Anterior cingulate cortex (tissue), 58 donors: ENCODE measurements at places on chromosomes 5 and 9.

DNA sequence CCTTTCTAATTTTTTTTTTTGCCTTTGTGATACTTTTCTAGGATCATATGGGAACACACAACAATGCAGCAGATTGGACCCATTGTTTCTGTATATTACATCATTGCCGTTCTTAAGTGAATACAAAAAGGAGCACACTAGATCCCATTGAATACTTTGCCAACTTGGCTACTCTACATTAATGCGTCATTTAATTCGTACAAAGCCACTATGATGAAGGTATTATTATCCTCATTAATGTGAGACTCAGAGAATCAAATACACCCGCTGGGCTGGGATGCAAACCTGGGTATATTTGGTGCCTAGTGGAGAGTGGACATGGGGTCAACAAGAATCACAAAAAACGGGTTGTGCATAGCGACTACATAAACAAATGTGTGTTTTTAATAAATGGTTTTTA is 31.9 kb downstream of the OR2K2 start:
- no peak for DNase-seq

DNA sequence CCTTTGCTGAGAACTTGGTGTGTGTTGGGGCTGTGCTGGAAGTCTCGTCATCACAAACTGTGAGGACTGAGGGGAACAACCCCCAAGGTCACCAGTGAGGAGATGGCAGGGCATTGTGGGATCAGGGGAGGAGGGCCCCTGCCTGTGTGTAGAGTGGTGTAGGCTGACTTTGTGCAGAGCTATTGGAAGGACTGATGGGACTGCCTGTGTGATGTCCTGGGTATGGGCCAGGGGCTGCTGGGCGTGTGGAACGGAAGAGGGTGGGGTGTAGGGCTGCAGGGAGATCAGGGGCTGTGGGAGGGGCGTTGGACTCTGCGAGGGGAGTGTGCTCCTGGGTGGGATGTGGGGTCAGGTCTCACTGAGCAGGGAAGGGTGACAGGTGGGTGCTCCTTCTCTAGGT is 3.6 kb downstream of the WNK2 start:
- no peak for DNase-seq

DNA sequence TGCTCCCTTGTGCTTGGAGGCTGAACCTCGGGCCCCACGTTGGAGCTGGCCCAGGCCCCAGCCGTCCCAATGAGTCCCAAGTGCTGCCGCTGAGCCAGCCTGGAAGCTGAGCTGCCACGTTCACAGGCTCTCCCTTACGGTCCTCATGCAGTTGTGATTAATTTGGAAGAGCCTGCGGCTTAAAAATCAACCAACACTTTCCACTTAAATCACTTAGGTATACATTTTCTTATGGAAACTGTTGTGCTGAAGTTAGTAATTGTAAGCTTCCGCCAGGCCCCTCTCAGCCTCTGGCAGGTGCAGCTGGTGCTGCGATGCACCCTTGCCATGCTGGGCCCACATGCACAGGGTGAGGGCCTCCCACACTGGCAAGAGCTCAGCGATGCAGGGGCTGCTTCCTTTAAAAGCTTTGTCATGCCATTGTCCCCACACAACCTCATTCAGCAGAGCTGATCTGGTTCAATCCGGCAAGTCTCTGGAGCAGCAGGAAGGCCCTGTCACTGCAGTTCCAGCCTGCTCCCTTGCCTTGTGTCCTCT is 61.0 kb downstream of the IPPK start:
- no peak for DNase-seq

DNA sequence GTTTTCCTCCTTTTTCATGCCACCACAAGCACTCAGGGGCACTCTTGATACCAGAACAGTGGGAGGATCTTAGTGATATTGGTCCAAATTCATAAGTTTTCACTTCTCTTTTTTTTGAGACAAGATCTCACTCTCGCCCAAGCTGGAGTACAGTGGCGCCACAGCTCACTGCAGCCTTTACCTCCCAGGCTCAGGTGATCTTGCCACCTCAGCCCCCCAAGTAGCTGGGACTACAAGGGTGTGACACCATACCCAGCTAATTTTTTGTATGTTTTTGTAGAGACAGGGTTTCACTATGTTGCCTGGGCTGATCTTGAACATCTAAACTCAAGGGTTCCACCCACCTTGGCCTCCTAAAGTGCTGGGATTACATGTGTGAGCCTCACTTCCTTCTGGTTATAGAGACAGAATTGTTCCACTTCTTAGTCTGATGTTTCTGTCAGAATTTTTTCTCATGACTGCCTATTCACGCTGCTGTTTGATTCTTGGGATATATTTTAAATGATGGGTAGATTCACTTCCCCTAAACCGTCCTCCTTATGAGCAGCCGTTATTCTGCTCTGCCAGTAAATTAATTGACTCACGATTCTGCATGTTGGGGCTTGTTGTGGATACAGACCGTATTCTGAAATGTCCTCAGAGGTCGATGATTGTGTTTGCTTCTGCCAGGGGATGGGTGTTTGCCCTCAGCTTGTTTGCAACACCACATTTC is 30.8 kb downstream of the MTAP start:
- DNase-seq, result no peak

DNA sequence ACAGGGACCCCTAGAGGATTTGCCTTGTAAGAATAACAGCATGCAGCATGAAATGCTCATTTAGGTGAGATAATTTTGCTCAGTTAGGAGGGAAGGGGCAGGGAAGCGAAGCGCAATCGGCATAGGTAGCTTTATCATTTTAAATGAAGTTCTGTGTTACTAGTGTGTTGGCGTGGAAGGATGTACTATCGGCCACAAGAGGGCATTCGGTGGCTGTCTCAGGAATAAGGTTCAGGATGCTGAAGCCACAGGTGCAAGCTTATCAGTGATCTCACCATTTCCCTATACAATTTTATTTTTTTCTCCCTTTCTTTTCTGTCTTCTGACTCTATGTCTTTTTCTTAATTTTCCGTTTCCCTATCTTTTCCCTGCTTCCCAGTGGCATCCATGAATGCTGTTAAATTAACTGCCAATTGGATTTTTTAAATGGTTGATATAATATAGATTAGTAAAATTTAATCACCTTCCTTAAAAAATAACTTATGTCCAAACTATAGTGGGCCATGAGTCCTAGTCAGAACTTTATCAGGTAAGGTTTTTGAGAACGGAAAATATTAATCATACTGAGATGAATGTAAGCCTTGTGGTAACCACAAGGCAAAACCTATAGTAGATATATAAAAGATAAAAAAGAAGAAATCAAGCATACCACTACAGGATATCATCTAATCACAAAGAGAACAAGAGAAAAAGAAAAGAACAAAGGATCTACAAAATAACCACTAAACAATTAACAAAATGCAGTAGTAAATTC is 1.2 kb upstream of the INSL6 start:
- no peak for DNase-seq
